Thymus (tissue), 14 donors: ENCODE measurements at places on chromosomes 1 and 21.

- no peak for DNase-seq
Measured at GRCh38 chr1:159076438-159077119, at the start of gene AIM2. AIM2 (minus strand) TSS chr1:159076766; CDS start chr1:159073499, 3,267 bp downstream.

DNA sequence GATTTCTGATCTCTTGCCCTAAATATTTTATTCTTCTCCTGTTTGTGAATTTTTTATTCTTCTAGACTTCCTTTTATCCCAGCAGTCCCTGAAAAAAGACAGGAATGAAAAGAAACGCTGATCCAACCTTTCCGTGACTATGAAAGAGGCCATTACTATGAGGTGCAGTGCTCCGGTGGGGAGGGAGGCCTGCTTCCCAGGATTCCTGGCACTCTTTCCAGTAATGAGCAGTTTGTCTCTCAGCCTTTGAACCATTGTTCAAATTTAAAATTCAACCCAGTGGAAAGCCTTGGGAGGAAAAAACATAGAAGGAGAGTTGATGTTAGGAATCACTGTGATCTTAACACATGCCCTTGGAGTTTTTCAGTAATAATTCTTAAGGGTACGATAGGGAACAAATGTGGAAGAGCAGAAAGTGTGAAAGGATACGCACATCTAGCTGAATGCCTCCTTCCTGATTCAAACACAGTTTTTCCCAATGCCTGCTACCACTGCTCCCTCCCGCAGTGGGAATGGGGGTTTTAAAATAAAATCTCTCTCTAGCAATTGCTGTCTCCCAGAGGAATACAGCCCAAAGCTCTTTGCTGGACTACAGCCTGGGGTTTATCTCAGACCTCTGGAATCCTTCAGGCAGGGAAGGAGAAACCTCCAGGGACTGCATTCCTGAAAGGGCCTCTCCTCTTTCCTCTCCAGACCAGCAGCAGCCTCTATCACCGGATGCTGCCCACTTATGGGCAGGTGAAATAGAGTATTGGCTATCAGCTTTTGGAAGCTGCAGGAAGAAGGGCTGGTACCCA lies 6.1 kb downstream of the IER5 start:
- no peak for DNase-seq

DNA sequence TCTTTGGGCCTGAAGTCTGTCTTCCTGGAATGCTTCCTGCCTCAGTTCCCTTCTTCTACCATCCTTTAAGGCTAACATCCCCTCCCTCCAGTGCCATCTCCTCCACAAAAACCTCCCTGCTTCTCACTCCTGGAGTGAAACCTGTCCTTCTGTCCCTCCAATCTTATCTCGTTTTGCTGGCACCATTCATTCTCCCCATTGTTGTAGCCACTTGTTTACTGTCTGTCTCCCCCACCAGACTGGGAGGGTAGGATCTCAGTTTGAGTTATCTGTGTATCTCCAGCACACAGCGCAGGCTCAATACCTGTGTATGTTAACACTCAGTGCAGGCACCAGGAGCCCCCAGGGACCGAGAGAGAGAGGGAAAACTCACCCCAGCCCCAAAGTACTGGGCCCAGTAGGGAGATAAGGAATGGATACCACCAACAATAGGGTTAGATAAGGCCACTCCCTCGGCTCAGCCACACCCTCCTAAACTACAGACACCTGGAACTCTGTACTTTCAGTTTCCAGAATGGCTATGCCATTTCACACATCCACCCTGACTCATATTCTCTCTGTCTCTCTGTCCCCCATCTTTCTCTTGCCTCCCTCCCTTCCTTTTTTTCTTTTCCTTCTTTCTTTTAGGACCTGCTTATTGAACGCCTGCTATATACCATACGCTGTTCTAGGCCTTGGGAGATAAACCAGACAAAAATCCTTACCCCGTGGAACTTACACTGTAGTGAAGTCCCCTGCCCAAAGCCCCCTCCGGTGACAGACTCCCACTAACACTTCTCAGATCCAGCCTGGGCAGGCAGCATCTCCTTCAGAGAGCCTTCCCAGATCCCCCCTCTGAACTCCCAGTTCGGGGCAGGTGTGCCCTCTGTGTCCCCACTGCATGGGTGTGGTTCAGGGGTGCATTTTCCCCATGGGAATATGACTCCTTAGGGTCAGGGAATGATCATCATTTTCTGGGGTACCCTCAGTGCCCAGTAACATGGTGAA lies 3.3 kb upstream of the SSBP3 start:
- peak; percentile 52 for DNase-seq

GRCh38 chr1:26677306-26678115 lies 18.3 kb upstream of the ARID1A start:
- DNase-seq: peak; percentile 33

- DNase-seq: no peak
Measured at GRCh38 chr1:149942207-149942606, 5.5 kb upstream of the MTMR11 start.

GRCh38 chr1:46342084-46342656 lies 1.6 kb downstream of the NSUN4 start:
- DNase-seq: no peak

DNA sequence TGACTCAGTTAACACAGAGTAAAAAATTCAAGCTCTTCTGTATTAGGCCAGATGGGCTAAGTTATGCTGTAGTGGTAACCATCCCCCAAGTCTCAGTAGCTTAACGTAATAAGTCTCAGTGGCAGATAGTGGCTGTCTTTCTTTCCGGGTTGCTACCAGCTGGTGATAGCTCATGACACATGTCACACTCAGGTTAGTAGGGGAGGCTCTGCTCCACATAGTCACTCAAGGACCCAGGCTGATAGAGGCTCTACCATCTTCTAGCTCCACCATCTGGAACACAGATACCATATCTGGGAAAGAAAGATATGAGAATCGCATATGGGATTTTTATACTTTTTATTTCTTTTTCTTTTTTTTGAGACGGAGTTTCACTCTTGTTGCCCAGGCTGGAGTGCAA lies 16.2 kb upstream of the MEF2D start:
- DNase-seq: no peak

DNA sequence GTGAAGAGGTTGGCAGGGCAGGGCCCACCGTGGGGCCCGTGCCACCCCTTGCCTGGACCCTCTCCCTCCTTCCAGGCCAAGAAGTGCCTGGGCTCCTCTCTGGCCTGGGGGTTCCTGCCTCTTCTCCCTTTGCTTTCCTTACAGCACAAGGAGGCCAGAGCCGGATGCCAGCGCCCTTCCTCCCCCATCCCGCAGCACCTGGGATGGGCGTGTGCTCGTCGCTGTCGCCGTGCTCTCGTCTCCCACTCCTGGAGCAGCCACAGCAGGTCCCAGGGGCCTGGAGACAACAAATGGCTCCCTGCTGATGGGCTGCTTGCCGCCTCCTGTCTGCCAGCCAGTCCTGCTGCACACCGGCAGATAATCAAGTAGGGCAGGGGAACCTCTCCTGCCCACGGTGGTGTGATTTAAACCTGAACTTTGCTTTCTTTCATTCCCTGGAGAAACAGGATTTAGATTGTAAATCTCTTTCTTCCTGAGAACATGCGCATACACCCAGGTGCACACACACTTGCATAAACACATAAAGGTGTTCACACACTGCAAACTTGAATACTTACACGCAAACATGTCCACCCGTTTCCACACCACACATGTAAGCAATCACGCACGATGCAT lies 50.8 kb upstream of the POU3F1 start:
- no peak for DNase-seq

- DNase-seq: no peak
Measured at GRCh38 chr1:206962272-206962671, 8.0 kb downstream of the FCAMR start.

- DNase-seq: no peak
Measured at GRCh38 chr1:211534545-211535291, 42.8 kb upstream of the RD3 start.

DNA sequence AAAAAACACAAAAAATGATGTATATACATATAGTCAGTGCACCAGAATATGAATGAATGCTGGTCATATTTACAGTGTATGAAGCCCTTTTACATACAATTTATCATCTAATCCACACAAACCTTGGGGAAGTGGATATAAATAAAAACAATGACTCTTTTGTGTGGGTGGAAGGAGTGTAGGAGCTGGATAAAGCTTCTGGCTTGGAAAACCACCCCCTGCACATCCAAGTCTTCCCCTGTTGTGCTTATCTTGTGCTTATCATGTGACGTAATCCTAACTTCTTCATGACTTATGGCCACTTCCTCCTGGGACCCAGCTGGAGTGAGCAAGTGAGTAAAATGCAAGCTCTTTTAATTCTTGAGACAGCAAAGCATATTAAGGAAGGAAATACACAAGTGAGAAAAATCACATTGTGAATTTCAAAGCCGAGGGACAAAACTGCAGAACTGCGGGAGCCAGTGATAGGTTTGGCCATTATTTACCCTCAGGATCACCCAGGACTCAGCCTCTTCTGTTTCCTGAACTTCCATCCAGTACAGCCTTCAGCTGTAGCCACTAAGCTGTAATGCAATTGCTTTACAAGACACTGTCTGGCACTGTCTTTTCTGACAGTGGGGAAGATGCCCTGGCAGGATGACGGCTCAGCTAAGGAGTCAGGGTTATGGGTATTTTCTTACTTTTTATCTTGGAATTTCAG lies 104.0 kb upstream of the PPM1J start:
- DNase-seq: no peak

- DNase-seq: no peak
Measured at GRCh38 chr1:17797478-17797877, 42.3 kb downstream of the ACTL8 start.

DNA sequence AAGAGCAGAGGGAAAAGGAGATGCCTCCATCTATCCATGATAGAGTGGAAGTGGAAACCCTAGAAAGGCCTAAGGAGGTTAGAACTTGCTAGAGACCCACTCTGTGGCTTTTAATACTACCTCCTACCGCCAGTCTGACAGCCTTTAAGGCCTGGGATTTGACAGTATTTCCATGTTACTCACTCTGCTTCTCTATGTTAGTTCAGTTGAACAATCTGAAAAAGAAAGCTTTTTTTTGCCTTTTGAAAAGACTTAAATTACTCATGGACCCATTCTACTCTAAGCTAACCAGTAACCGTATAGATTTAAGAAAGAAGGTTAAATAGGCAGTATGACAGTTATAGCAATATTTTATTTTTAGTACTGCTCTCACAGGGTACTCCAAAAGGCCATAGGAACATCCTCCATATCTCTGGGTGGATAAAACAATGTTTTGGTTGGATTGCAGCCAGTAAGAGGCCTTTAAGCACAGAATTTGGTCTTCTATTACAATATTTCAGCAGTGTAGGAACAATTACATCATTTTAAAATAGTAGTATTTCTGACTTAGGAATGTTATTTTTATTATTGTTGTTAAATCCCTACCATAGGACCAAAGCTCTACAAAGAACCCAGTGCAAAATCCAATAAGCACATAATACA lies 15.9 kb upstream of the GPR25 start:
- DNase-seq: no peak

DNA sequence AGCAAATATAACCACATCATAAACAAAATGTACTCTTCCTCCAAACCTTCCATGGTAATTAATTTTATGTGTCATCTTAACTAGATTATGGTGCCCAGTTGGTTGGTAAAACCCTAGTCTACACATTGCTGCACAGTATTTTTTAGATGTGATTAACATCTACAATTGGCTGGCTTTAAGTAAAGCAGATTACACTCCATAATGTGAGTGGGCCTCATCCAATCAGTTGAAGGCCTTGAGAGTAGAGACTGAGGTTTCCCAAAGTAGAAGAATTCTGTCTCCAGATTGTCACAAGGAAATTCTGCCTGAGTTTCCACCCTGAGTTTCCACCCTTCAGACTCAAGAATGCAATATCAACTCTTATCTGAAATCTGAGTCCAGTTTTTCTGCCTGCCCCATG lies 128.4 kb upstream of the USP25 start:
- DNase-seq: no peak

GRCh38 chr1:11539850-11540772 lies 61.2 kb downstream of the DISP3 start:
- DNase-seq: no peak

DNA sequence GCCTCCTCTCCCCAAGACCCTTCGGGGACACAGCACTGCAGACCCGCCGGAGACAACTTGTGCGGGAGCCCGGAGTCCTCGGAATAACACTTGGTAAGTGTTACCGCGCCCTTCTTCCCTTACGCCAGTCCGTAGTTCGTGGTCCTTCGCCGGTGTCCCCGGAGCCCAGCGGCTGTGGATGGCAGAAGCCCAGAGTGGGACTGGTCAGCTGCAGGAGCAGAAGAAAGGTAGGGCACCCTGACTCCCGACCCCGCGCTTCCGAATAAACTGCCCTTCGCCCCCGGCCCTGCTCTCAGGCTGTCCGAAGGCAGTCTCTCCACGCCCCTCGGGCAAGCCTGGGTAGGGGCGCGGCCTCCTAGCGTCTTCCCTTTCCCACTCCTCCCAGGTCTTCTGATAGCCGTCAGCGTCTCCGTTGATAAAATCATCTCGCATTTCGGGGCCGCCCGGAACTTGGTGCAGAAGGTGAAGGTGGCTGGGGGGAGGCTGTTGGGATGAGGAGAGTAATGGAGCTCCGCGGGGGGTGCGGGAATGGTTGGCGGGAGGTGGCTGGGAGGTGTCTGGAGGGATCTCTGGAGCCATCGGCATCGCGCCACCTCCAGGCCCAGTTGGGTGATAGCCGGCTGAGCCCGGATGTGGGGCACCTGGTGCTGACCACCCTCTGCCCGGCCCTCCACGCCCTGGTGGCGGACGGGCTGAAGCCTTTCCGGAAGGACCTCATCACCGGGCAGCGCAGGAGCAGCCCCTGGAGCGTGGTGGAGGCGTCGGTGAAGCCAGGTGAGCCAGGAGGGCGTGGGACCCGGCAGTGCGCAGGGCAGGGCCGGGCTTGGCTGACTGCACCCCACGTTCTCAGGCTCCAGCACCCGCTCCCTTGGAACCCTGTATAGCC lies 4.3 kb downstream of the RUSC1 start:
- no peak for DNase-seq

- no peak for DNase-seq
Measured at GRCh38 chr21:35871906-35872305, 188.4 kb downstream of the SETD4 start.

DNA sequence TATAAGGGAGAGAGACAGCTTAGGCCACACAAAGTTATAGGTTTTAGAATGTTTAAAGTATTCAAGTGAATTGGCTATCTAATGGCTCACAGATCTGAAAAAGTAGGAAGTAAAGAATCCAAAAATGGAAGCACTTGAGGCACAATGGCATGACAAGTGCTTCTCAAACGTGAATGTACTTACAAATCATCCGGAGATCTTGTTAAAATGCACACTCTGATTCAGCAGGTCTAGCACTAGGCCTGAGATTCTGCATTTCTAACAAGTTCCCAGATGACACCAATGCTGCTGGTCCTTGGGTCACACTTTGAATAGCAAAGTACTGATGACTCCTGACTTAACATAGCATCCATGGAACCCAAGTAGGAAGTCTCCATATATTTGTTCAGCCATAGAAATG lies 20.9 kb upstream of the AGL start:
- no peak for DNase-seq

DNA sequence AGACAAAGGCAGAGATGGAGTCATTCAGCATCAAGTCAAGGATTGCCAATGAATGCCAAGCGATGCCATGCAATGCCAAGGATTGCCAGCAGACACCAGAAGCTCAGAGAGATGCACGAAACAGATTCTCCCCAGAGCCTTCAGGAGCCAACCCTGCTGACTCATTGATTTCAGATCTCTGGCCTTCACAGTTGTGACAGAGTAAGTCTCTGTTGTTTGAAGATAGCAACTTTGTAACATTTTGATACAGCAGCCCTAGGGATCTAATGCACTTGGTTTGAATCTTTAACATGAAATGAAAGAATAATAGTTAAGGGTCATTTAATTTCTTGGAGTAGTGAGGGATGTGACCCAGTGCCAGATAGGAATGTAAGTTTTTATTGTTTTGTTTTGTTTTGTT lies 287.4 kb upstream of the RUNX1 start:
- no peak for DNase-seq

- DNase-seq: no peak
Measured at GRCh38 chr1:226829105-226829504, 41.3 kb upstream of the PSEN2 start.
